ENCODE measurements at places on chromosomes 4 and X. TPM values are rescaled to one million over a fixed set of nuclear protein-coding genes. Genes with fewer than 3 reads are reported as not detected.

DNA sequence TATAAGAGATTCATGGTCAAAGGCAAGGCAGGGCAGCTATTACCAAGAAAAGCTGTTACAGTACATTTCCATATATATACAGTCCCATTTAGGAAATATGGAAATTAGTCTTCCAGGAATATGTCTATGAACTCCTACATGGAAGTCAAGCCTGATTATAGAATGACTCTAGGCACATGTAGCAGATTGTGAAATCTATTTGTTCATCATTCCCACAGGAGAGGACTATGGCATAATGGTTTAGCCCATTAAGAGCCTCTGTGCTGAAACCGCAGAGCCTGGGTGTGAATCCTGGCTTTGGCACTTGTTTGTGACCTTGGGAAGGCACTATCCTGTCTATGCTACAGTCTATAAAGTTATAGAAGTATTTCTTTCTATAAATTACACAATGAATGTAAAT is 764.8 kb downstream of the RAPGEF2 start:
- DNase-seq, result no peak

DNA sequence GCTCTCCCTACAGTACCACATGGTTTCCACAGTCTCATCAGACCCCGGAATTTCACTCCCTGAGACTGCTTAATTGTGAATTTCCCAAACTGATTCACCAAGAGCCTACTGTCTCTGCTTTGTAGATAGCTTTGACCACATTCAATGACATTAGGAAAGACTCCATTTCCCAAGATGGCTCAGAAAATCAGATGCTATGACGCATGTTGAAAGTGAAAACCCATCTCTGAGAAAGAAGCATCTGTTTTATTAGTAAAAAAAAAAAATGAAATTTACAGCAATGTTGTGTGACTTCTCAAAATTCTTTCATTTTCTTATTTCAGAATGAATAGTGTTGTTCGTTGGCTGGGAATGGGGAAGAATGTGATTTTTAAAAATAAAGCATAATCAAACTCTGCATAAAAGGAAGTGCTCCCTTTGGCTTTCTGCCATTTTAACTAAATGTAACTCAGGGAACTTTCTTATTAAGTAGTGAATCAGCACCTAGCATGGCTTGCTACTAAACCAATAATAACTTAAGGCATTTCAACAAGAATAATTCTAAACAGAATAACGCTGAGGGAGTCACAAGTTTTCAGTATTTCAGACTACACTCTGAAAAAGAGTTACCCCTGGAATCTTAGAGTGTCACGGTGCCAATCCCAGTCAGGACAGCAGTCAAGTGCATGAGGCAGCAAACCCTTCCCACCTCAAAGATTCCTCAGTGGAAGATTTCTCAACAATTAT is 97.4 kb upstream of the MYOZ2 start:
- no peak for DNase-seq

- no peak for DNase-seq
Measured at GRCh38 chr4:27198246-27198645, 337.6 kb downstream of the STIM2 start.

BMP3 gene
- not detected for total RNA-seq

All from Caki2 (cell line).